ENCODE measurements at places on chromosomes 3 and 15.

DNA sequence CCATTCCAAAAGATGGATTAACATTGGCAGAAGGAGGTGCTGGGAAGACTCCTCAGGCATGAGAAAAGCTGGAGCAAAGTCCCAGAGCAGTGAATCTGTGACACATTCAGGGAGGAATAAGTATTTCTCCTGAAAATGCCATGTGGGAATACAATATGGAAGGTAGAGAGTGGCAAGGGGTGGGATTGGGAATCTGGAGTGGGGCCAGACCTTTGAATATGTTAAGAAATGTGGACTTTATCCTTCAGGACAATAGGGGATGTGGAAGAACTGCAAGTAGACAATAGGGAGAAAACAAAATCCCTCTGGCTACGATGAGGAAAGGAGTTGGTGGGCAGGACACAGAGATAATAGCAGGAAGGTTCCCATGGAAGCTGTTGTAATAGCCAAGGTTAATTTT lies 305.6 kb upstream of the TGFBR2 start:
- DNase-seq, result no peak

- no peak for DNase-seq
Observed at GRCh38 chr3:60291115-60291514, 960.1 kb downstream of the FHIT start.

DNA sequence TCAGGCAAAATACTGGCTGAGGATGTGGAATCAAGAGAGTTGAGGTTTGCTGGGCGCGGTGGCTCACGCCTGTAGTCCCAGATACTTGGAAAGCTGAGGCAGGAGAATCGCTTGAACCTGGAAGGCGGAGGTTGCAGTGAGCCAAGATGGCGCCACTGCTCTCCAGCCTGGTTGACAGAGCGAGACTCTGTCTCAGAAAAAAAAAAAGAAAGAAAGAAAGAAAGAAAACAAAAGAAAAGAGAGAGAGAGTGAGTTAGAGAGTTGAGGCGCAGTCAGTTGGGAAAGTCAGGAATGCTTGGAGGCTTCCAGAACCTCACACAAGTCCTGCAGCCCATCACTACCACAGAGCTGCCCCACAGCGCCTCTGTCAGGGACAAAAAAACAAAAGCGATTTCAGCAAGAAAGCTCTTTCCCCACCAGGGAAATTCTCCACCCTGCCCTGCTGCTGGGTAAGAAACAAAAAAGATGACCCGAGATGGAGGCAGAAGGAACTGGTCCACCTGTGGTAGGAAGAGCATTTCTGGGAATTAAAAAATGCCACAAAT lies 13.8 kb downstream of the HDC start:
- DNase-seq, result no peak

GRCh38 chr3:164730815-164731360 lies 347.4 kb downstream of the SI start:
- DNase-seq, result no peak

- DNase-seq, result no peak
Observed at GRCh38 chr3:173945170-173945569, 547.6 kb downstream of the NLGN1 start.

DNA sequence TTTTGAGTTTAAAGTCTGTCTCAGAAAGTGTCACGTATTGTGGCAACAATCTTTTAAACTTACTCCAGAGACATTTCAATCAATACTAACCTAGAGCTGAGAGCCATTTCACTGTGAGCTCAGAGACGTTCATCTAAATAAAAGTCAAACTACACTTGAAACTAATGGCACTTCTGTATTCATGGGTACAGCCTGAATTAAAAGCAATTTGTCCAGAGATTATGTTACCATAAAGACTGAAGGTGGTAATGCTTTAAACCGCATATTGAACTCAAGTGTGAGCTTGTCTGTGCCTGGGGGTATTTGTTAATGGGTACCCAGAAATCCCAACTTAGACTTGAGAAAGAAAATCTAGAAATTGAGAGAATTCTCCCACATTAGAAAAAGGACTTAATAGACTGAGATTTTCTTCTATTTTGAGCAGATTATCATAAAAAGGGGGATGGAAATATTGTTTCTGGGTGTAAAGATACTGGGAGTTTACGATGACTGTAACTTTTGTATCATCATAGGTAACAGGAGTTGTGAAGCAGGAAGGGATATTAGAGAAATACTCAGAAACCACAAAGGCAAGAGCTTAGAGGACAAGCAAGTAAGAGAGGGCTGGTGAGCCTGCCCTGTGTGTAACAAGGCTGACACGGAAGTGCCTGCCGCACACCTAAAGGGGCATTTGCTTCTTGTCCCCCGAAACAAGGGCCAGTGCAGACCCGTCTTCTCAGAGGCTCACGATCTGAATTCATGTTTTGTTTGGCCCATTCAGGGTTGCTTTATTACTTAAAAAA lies 36.9 kb downstream of the LRIG1 start:
- DNase-seq, result no peak

GRCh38 chr15:74410502-74410901 lies 23.3 kb downstream of the SEMA7A start:
- no peak for DNase-seq

GRCh38 chr15:32733281-32733680 lies 15.5 kb downstream of the GREM1 start:
- DNase-seq, result no peak

GRCh38 chr15:69862540-69862939 lies 235.2 kb downstream of the TLE3 start:
- DNase-seq, result no peak

GRCh38 chr15:66505430-66505811 lies 295 bp downstream of the ZWILCH start:
- DNase-seq, result no peak

- DNase-seq, result no peak
Observed at GRCh38 chr3:176959867-176960266, 237.4 kb downstream of the TBL1XR1 start.

- peak; percentile 14 for DNase-seq
Observed at GRCh38 chr15:101250873-101251829, 697 bp downstream of the CHSY1 start.

DNA sequence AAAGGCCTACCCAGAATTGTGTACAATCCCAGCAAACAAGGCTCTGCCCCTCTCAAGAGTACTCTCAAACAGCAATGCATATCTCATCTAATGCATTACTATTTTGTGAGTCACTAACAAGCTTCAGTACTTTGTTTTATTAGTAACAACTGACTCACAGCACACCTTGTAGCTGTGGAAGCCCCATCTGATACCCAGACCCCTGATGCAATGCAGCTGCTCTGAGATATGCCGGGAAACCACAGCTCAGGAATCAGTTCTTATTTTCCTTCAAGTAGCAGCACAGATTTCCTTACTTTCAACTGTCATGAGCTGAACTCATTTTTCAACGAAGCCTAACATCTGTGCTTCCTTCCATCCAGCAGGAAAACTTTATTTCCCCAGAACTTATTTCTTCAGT lies 37.8 kb downstream of the CCNL1 start:
- no peak for DNase-seq

DNA sequence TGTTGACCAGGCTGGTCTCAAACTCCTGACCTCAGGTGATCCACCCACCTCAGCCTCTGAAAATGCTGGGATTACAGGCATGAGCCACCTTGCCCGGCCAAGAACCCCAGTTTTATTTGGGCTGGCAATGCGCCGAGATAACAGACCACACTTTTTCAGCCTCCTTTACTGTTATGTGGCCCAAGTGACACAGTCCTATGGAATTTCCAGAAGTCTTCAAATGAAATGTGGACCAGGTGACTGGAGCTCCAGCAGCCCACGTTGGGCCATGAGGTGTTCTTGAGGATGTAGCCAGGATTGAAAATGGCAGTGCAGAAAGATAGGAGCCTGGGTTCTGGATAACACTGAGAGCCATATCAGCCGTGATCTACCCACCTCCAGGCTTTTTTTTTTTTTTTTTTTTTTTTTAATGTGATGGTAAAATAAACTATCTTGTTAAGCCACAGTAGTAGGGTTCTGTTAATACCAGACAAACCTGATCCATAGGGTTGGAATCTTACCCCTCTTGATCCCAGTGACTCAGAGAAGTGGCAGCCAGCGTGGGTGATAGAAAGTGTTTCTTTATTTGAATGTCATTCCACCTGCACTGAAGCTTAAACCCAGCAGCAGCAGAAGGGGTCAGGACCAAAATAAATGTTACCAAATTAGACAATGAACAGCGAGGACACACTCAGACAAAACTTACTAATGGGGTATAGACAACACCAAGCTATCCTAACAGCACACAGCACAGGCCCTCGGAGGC lies 55.6 kb downstream of the LHFPL4 start:
- DNase-seq, result no peak

DNA sequence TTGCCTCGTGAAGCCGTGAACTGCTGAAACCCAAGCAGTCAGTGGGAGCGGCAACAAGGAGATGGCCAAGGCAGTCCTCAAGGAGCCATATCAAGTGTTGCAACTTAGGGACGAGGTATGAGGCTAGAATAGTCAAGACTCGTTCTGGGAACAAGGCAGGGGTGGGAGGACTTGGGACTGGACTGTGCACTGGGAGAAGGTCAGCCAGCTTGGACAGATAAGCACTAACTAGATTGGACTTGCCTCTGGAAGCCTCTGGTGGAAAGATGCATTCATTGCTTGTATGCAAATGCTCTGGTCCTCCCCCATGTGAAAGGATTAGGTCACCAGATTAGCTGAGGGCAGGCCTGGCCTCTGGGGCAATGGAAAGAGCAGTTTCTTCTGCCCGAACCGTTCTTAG lies 123.3 kb upstream of the CTNNB1 start:
- no peak for DNase-seq

DNA sequence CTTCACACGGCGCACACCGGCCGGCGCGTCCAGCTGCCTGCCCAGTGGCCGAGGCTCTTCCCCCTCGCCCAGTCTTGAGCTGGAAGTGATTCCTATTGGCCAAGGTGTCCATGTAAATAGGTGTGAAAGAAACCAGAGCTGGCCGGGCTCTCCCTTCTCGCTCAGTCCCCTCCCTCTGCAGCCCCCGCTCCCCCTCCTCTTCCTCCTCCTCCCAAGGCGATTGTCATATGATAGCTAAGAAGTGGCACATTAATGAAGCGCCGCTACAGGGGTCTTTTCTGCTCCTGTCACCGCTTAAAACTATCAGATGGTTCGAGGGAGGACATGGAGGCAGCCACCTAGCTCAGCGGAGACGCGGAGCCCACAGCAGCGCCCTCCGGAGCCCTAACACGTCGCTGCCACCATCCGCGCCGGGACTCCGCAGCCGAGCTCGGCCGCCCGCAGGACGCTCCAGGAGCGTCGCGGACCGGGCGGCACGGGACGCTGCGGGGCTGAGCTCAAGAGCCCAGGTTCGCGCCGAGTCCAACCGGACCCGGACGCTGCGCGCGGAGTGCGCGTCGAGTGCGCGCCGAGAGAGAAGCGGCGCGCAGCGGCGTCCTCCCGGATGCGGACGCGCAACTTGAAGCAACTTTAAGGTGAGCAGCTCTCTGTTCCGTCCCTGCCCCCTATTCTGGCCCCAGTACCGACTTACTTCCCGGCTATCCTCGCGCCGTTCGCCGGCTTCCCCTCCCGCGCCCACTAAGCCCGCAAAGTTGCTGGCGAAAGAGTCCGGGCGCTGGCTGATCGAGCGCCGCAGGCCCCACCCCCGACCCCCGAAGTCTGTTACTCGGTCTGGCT lies at the start of gene FOXB1:
FOXB1 (plus strand) TSS at position 303 of the 837 bp plus-strand sequence. CDS start 653 bp downstream, outside the sequence.
- DNase-seq, result no peak

GRCh38 chr3:38119248-38119544 lies 17.7 kb downstream of the ACAA1 start:
- DNase-seq, result no peak

GRCh38 chr3:30155755-30156154 lies 450.6 kb upstream of the TGFBR2 start:
- no peak for DNase-seq

- no peak for DNase-seq
Observed at GRCh38 chr3:127172211-127172610, 20.7 kb upstream of the PRR23E start.

- no peak for DNase-seq
Observed at GRCh38 chr3:41477399-41478014, 278.2 kb downstream of the CTNNB1 start.

DNA sequence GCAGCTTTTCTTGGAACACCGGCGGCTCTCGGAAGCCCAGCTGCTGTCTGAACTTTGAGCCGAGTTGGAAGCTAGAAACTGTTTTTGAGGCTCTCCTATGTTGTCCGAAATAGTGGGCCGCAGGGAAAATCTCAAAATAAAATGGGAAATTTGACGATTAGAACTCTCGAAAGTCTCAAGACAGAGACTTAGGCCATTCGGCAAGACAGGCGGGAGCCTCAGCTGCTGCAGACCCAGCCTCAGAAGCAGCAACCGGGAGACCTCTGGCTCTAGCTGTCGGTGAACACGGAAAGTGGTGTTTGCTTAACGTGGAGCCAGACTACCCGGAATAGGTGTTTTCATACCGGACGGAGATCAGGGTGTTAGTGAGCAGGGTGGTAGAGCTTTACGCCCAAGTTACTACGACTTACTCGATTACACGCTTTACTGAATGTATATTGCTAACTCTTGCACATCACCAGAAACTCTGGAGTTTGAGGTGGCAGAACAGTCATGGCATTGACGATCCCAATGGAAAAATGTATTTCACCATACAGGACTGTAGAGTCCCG lies 357 bp upstream of the MAN2C1 start:
- peak; percentile 40 for DNase-seq

- DNase-seq, result no peak
Observed at GRCh38 chr15:60343221-60343970, 54.4 kb downstream of the ANXA2 start.

DNA sequence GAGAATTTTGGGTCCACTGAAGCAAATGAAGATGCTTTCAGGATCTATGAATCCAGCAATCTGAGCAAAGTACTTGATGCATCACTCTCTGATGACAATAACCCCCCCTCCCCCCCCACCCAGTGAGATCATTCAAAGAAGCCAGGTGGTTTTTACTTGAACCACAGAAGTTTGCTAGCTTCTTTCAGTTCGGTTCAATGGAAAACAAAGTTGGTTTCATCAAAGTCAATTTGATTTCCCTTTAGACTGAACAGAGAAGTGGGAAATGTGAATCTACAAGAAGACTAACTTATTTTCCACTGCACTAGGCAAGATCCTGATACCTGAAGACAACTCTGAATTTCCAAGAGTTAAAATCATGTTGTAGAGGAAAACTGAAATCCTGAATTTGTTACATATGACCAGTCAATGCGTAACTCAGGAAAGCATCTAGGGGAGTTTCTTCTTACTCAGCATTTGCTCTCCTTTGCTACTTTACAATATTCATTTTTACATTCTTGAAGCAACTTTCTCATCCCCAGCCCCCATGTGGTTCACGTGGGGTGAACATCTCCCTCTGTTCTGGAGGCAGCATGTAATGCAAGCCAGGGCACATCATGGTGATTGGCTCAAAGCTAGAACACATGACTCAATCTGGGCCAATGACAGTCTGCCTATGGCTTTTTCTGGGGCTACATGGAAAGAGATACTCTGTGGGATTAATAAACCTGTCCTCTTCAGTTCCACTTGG lies 572.6 kb downstream of the FOXP1 start:
- DNase-seq, result peak; percentile 31

GRCh38 chr15:69568173-69569009 lies 115.8 kb downstream of the RPLP1 start:
- no peak for DNase-seq

DNA sequence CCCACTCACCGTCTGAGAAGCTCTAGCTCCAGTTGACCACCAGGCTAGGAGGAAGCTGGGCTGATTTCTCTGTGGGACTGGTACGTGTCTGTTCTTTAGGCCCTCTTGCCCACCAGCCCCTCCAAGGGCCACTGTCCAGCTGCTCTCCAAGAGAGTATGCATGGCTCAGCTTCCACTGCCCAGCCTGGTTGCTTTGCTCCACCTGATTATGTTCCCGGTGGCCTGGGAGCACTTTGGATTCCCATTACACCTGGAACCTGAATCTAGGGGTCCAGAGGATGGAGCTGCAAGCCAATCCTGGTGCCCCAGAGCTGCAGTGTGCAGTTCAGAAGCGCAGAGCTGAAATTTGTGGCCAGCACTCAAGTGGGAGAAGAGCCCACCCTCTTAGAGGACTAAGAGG lies 402.1 kb upstream of the CNTN6 start:
- DNase-seq, result no peak

All from CD4-positive, alpha-beta T cell treated with Interleukin-1 beta for 1 hour (primary cell).